ENCODE measurements at places on chromosomes 11 and 22.

DNA sequence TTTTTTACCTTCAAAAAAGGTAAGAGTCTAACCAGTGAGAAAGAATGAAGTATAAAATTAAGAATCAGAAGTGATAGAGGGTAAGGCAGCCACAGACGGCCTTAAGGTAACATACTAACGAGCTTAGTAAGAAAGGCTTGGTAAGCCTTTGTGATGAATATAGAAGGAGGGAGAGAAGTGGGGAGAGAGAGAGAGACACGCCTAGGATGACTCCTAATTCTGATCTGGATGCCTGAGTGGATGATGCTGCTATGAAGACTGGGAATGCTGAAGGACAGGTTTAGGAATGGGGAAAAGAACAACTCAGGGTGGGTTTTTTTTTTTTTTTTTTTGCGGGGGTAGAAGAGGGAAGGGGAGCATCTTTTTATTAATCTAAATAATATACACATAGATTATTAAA lies 4.8 kb downstream of the FBXO3 start:
- no peak for DNase-seq

GRCh38 chr11:62402226-62402959 lies 16.4 kb upstream of the SCGB1A1 start:
- no peak for DNase-seq

- no peak for DNase-seq
Measured at GRCh38 chr11:83659466-83659865, 373.3 kb upstream of the CCDC90B start.

GRCh38 chr11:77406396-77406795 lies 67.5 kb downstream of the PAK1 start:
- DNase-seq = no peak

DNA sequence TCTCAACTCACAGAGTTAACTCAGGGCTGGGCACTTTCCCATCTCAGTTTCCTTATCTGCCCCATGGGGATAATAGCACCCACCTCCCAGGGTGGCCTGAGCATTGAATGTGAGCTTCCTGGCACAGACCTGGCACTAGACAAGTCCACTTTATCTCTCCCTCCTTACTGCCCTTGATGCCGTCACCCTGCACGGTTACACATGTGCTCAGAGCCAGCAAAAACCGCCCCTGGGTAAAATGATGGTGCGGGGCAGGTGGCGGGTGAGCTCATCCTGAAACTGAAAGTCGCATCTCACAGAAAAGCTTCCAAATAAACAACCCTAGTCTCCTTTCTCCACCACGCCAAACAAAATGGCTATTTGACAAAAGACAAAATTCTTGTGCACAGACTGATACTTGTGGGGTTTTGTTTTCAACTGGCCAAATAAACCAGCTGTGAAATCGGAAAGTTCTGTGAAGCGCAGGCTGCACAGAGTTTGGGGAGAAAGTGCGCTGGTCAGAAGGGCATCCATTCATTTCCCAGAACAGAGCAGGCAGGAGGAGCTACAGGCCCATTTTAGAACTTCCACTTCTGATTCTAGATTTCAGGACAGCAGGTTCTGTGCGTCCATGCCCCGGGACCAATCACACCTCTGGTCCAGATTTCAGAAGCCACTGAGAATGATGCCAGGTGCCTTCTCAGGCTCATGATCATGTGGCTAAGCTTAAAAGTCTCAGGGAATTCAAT lies 138.1 kb downstream of the SHANK2 start:
- no peak for DNase-seq

DNA sequence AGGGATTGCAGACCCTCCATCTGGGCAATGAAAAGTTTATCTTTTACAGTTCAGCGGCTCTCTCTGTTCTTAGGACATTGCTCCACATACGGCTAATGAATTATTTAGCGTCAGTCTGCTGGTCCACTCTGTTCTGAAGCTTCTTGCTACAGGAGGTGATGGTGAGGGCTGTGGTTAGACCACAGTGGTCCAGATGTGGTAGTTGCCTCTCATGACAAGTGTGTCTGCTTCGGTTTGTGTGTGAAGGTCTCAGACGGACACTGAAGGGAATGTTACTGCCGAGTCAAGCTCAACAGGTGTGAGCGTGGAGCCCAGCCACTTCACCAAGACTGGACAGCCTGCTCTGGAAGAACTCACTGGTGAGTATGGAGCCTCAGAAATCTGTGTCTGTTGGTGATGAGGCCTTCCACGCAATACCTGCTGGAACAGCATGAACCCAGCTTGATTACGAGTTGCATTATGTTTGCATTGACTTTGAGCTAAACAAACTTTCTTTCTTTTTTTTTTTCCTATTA lies 220.8 kb downstream of the DBX1 start:
- DNase-seq = no peak

DNA sequence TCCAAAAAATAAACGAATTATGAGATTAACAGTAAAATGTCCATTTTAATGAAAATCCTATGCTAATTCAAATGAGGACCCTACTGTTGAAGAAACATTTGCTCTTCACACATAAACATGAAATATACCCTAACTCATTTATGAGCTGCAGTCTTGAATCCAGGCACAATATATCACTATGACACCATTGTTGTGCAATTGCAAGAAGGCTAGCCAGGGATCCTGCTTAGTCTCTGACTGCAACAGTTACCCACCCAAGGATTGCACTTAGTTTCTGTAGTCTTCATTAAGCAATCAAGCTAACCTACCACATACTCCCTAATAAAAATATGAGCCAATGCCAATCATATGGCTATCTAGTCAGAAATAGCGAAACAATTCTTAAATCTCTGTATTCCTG lies 981.0 kb upstream of the FAT3 start:
- DNase-seq = no peak

DNA sequence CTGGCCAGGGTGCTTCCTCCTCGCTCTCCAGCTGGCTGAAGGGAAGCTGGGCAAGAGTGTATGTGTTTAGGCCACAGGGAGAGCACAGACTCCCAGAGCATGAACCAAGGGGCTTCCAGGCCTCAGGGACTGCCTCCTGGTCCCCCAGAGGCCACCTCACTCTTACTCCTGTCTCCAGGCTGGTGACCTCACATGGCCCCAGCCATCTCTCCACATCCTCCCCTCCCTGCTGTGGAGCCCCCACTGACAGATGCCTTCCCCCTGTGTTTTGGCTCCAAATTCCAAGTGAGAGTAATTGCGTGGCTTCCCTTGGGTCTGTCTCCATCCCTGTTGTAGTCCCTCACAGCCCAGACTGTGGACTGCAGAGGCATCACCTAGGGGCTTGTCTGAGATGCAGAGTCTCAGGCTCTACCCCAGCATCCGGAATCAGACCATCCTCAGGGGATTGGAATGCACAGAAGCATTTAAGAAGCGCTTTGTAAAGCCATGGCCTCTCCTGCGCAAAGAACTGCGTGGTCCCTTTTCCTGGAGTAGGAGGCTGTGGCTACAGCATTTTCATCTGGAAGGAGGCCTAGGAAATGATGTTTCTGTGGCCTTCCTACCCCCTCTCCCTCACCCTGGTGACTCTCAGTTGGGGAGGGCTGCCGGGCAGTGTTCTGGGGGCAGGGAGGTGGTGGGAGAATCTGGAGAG lies 91.1 kb downstream of the ATXN10 start:
- no peak for DNase-seq

- no peak for DNase-seq
Measured at GRCh38 chr11:102312667-102313066, 4.6 kb upstream of the BIRC3 start.

DNA sequence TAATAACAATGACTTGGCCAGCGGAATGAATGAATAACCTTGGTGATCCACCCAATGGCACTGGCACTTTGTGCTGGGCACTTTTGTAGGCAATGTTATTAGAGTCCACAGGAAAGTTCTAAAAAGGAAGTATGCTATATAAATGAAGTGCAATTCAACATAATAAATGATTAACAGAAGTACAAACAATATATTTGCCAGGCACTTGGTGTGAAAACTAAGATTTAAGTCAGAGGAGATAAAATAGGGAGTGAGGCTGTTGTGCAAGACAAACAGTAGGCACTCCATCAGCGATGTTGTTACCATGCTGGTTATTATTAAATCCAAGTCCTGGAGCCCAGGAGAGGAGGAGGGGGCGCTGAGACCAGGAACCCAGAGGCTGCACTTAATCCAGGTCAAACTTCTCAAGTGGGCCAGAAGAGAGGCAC lies 173.8 kb downstream of the LARGE1 start:
- no peak for DNase-seq

DNA sequence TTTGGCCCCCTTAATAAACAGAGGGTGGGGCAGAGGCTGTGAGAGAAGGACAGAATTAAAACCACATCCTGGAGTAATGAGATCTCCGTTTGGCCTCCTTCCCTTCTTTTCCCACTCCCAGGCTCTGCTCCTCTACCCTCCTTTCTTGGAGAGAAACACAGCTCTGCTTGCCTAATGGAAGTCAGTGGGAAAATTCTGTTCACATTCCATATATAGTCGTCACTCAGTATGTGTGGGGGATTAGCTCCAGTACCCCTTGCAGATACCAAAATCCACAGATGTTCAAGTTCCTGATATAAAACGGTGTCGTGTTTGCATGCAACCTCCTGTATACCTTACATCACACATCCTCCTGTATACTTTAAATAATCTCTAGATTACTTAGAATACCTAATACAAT lies 37.6 kb upstream of the THY1 start:
- DNase-seq = no peak

DNA sequence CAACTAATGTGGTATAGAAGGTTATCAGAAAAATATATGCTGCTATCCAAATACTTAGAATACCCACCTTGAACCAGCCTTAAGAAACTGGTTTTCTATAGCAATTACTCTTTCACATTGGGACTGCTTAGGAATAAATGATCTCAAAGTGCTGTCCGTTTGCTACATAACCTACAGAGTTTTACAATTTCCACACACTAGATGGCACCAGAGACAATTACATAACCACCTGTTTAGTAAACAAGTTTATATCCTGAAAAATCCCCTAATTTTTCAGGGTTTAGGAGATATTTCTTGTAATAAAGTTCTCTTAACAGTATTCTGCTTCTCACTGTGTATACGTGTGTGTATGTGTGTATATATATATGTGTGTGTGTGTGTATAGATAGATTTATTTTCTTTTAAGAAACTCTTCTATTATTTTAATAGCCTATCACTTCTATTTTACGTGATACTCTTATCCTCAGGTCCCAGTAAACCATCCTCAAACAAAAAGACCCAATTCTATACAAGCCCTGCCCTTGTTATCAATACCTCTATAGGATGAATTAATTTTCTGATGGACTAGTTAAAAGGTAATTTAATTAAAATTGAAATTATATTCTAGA lies 6.7 kb upstream of the OR5I1 start:
- no peak for DNase-seq

GRCh38 chr11:13291800-13292199 lies 14.2 kb downstream of the BMAL1 start:
- DNase-seq = no peak

GRCh38 chr11:60942970-60943565 lies 8.9 kb downstream of the SLC15A3 start:
- no peak for DNase-seq

DNA sequence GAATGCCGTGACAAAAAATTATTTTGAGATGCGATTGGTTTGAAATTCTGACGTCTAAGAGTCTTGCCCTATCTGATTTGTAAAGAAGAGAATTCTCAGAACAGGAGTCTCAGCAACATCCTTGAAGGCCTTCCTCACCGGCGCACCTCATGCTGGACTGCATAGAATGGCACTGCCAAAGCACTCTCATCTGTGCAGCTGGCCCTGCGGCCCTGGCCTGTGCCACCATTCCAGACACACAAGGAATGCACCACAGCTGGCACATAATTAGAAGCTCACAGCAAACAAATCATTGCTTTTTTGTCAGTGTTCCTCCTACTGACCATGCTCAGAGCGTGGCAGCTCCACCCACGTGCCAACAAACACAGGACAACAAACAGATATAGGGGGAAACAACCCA lies 166.0 kb downstream of the KIRREL3 start:
- no peak for DNase-seq

DNA sequence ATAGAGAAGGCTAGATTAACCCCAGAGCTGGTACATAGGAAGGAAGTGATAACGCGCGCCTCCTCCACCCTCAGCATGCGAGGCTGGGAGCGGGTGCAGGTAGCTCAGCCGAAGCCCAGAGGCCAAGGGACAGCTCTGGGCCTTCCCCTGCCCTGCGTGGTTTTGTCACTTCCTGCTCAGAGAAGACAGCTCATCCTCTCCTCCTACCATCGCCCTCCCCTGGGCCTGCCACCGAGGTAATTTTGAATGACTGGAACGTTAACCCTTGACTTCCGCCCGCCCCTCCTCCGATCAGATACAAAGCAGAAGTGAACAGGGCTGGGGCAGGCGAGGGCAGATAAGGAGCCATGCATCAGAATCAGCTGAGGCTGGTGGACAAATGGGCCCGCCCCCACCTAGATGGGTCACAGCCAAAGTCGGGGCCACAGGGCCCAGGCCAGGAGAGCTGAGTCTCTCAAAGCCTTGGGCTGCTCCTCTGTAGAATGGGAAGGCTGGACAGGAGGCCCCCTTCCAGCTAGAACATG lies 1.6 kb downstream of the RAC2 start:
- no peak for DNase-seq

DNA sequence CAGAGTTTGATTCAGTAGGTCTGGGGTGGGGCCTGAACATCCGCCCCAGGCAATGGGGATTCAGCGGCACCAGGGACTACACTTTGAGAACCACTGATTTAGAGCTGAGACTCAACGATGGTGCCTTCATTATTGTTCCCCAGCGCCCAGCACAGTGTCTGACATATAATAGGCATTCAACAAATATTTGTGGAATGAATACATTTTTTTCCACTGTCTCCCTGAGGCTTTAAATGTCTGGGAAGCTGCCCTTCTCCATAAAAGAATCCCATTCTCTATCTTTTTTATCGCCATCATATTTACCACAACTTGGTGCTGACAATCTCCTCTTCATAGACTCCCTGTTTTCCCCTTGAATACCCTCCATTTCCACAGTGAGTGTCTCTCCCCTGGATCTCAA lies 23.6 kb upstream of the LMO2 start:
- DNase-seq = no peak

DNA sequence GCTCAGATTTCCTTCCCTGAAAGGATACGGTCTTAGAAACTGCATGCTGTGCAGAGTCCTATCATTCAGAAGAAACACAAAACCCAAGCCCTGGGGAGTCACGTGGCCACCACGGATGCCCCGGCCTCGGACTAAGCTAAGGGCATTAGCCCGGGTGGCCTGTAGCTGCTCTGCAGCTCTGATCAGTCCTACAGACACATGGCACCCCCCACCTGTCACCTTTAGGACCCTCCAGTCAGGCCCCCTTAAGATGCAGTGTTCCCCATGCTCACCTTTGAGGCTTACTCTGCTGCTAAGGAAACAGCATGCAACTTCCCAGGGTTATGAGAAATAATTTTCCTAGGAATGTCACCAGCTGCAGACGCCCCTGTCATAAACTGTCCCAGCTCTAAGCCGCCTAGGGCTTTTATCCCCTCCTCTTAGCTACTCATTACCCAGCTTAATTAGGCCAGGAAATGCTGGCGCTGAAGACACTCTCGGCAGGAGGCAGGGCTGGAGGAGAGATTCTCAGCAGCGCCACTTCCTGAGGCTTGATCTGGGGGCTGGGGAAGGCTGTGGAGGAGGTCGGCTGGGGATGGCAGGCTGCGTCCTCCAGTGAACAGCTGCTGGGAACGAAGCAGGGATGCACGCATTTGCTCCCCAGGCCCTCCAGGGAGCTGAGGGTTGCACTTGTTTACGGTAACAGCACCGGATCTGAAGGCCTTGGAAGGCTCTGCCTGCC lies 47.2 kb upstream of the ADA2 start:
- DNase-seq = no peak

Data from amniotic stem cell (primary cell).